ENCODE measurements at places on chromosomes 7 and 10. TPM values are rescaled to one million over a fixed set of nuclear protein-coding genes. Genes with fewer than 3 reads are reported as not detected.

The AGBL3 gene
- polyA plus RNA-seq, result 10.0 TPM

The APBB1IP gene
- polyA plus RNA-seq, result 1.8 TPM

The BET1 gene
- 47.0 TPM for polyA plus RNA-seq

GRCh38 chr10:1499359-1499957, 237.9 kb downstream of the ADARB2 start:
- no peak for DNase-seq

DNA sequence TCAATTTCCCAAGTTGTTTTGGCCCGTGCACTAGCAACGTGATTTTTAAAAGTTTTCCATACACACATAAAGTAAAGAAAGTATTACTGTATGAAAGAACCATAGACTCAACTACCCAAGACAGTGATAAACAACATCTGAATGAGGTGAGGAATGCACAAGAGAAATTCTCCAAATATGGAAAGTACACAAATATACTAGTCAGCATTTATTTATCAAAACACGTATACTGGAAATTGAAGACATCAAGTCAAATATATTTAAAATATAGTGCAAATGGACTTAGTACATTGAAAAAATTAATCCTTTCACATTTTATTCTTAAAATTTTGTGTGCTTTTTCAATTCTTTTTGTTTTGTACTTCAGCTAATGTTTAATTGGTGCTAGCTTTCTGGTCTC, 143.6 kb downstream of the ARL4A start:
- DNase-seq, result no peak

DNA sequence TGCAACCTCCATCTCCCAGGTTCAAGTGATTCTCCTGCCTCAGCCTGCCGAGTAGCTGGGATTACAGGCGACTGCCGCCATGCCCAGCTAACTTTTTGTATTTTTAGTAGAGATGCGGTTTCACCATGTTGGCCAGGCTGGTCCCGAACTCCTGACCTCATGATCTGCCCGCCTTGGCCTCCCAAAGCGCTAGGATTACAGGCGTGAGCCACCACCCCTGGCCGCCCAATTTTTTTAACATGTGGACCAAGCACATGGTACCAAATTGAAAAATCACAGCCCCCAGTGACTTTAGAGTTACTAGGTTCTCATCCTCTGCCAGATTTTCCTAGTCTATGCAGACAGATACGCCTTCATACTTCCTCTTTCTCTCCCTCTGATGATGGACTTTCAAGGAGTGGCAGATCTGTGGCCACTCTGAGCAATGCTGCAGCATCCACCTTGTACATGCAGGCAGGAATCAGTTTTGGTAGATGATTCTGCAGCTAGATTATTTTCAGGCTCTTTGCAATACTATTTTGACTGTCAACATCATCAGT, 34.0 kb upstream of the EZH2 start:
- DNase-seq, result no peak

GRCh38 chr7:4682621-4683042, 537 bp downstream of the FOXK1 start:
- no peak for DNase-seq

DNA sequence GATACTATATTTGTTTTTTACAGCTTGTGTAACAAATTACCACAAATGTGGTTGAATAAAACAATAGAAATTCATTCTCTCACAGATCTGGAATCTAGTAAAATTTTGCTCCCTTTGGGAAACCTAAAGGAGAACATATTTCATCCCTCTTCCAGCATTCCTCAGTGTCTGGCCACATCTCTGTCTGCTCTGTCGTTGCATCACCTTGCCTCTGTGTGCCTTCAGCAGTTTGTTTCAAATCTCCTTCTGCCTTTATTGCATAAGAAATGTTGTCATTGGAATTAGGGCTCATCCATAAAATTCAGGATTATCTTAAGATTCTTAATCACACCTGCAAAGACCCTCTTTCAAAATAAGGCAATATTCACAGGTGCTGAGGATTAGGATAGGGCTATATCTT, 14.5 kb downstream of the OR2A14 start:
- no peak for DNase-seq

GRCh38 chr7:49772916-49773217, 571 bp upstream of the VWC2 start:
- no peak for DNase-seq
